ENCODE measurements at places on chromosomes 13 and 19.

DNA sequence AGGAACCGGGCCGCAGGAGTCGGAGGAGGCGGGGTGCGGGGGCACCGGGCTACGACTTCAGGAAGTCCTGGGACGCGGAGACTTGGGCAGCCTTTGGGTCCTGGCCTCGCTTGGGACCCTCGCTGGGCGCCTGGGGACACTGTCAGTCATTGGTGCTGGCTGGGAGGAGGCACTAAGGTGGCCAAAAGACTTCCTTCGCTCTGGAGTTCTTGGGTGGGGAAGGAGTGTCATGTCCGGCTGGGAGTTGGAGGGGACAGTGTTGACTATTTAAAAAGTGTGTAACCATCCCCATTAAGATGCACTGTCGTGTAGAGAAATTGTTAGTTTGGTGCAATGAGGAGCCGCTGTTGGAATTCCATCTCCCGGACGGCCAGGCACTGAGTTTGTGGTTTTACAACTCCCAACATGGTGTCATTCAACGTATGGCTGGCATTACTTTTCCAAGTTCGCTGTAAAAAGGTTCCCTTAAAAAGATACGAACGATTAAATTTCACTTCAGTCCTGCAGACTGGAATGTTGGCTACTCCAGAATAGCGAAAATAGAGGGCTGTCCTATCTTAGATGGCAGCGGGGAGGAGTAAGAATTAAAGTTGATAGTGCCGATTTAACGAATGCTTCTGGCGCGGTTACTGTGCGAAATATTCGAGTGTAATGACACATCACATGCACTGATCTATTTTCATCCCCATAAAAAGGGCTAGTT is 776 bp downstream of the DNAJC3 start:
- H3K27ac ChIP-seq = peak overlapping the region; percentile 75
- H3K4me3 ChIP-seq = peak overlapping the region; percentile 91
- H3K36me3 ChIP-seq = peaks cover 15% of the 10 kb centered on the region
- DNase-seq = peak; percentile 28

GRCh38 chr13:91050970-91051369 is 296.5 kb upstream of the MIR17HG start:
- no peaks in the 10 kb centered on the region for H3K27me3 ChIP-seq
- H3K4me3 ChIP-seq = no peak overlapping the region
- H3K27ac ChIP-seq = no peak overlapping the region
- DNase-seq = no peak
- no peaks in the 10 kb centered on the region for H3K36me3 ChIP-seq

DNA sequence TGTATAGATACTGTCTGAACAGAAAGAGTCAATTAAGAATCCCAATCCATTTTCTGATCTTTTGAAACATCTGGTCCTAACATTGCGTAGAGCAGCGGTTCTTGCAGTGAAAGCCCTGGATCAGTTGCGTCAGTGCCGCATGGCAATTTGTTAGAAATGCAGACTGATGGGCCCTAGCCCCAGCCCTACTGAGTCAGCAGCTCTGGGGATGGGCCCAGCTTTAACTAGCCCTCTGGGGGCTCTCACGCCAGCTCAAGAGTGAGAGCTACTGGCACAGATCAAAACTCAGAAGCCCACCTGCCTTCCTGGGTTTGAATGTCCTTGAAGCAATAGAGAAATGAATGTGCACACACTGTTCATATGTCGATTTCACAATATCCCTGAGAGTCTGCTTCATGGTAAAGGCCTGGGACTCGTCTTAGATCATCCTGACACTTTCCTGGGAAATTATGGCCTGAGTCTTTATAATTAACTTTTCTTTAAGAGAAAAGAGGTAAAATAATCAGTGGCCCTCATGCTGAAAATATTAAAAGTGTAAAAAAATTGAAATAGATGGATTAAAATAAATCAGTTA is 206.8 kb upstream of the TMTC4 start:
- H3K4me3 ChIP-seq = no peak overlapping the region
- no peaks in the 10 kb centered on the region for H3K27me3 ChIP-seq

DNA sequence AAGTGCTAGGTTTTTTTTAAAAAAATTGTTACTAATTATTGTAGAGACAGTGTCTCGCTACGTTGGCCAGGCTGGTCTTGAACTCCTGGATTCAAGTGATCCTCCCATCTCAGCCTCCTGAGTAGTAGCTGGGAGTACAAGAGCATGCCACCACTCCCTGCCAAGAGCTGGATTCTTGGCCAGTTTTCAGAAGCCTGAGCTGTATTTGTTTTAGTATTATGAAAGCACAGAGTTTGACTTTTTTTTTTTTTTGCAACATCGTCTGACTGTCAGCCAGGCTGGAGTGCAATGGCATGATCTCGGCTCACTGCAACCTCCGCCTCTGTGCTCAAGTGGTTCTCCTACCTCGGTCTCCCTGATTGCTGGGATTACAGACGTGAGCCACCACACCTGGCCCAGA is 7.0 kb downstream of the ARMC6 start:
- no peak overlapping the region for H3K27ac ChIP-seq
- H3K36me3 ChIP-seq = no peaks in the 10 kb centered on the region
- H3K4me3 ChIP-seq = no peak overlapping the region
- DNase-seq = no peak

DNA sequence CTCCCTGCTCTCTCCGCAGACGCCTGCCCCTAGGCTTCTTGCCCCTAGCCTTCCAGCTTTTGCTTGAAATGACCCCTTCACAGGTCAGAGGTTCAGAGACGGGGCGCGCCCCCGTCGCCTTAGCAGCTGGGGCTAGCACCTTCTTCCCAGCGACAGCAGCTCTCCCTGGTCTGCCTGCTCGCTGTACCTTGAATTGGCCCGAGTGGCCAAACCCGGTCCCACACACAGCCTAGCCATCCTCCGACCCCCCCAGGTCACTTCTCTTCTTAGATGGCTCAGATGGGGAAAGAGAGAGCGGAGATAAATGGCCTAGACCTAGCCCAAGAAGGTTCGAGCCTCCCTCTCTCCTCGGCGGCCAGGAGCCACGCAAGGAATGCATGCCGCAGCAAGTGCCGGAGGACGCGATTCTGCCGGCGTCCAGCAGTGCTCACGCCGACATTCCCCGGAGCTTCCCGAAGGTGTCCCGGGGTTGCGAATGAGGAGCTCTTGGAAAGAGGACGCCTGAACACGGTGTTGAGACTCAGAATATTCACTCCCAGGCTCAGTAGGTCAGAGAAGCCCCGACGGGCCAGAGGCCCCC is 1.3 kb downstream of the CDX2 start:
- no peaks in the 10 kb centered on the region for H3K36me3 ChIP-seq
- H3K27ac ChIP-seq = no peak overlapping the region
- no peak overlapping the region for H3K4me3 ChIP-seq
- peaks cover 18% of the 10 kb centered on the region for H3K27me3 ChIP-seq
- H3K4me1 ChIP-seq = no peaks in the 10 kb centered on the region

- no peaks in the 10 kb centered on the region for H3K4me1 ChIP-seq
- no peak overlapping the region for H3K27ac ChIP-seq
- no peaks in the 10 kb centered on the region for H3K27me3 ChIP-seq
- no peak overlapping the region for H3K4me3 ChIP-seq
- H3K36me3 ChIP-seq = no peaks in the 10 kb centered on the region
- no peak for DNase-seq
These were observed 15.5 kb upstream of the SIGLEC11 start for GRCh38 chr19:49976496-49976895.

- H3K4me1 ChIP-seq = peaks cover 8% of the 10 kb centered on the region
- no peaks in the 10 kb centered on the region for H3K36me3 ChIP-seq
- no peak overlapping the region for H3K4me3 ChIP-seq
- no peaks in the 10 kb centered on the region for H3K27me3 ChIP-seq
- no peak for DNase-seq
- H3K27ac ChIP-seq = no peak overlapping the region
These were observed 3.9 kb downstream of the OCEL1 start for GRCh38 chr19:17229890-17230289.

DNA sequence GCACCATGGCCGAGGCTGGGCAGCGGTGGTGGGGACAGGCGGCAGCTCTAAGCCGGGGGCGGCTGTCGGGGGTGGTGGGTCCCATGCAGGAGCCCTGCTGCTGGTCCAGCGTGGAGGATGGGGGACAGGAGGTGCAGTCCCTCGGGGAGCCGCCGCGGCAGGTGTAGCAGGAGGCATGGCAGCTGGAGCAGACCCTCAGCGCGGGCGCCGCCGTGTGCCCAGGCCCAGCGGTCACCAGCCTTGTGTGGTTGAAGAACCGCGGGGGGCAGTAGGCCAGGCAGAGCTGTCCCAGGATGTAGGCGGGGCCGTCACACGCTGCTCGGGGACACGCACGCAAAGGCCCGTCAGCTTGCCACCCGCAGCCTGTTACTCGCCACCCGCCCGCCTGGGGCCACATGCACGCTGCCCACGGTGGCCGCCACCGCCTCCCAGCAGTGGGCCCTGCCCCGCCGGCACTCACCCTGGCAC is 2.9 kb upstream of the C19orf25 start:
- H3K36me3 ChIP-seq = no peaks in the 10 kb centered on the region
- H3K4me1 ChIP-seq = no peaks in the 10 kb centered on the region
- DNase-seq = no peak
